ENCODE measurements at places on chromosomes 4 and X.

GRCh38 chrX:110924871-110925270, 129.3 kb upstream of the CHRDL1 start:
- no peak for DNase-seq

DNA sequence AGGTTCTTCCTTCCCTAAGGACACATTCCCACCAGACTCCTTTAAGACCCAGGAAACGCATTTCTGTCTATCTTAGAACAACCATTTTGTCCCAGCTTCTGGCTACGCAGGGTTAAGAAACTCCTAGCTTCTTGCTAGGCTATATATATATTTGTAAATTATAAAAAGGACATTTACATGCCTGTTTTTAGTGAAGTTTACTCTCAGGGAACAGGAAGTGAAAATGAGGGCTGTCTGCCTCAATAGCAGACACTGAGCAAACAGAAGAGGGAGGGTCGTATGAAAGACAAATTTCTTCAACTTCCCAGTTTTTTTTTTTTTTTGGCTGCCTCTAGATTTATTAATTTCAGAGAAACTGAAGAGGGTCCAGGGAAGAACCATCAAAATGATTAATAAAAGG, 9.3 kb upstream of the FRMPD3 start:
- no peak for DNase-seq

GRCh38 chr4:42361456-42361855, 35.8 kb upstream of the SHISA3 start:
- no peak for DNase-seq

- DNase-seq = peak; percentile 85
Observed at GRCh38 chrX:120308959-120309872, 2.0 kb downstream of the TMEM255A start.

DNA sequence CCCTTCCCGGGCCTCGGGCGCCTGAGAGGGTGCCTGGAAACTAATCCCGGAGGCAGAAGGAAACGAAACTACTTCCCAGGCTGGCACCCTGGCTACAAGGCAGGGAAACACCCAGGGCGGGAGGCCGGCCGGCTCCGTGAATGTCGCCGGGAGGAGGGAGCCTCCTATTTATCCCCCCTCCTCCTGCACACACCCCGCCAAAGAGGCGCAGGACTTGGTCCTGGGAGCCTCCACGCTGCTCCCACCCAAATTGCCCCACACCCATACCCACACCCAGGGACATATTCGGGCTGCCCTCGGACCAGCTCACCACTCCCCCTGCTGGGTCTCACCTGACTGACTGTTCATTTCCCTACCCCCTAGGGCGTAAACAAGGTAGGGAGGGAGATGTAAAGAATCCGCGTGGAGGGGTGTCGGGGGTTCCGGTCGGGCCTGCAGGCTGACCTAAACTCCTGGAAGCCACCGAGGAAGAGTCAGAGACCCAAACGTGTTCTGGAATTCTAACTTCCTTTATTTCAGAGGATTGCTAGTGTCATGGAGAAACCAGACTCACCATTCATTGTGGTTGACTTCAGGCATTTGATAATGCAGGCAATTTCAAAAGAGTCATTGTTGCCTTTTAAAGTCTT, at the start of gene BTC:
TSS of gene BTC (minus strand) at position 142 of the 629 bp plus-strand sequence. CDS start 198 bp downstream, outside the sequence.
- DNase-seq = no peak

DNA sequence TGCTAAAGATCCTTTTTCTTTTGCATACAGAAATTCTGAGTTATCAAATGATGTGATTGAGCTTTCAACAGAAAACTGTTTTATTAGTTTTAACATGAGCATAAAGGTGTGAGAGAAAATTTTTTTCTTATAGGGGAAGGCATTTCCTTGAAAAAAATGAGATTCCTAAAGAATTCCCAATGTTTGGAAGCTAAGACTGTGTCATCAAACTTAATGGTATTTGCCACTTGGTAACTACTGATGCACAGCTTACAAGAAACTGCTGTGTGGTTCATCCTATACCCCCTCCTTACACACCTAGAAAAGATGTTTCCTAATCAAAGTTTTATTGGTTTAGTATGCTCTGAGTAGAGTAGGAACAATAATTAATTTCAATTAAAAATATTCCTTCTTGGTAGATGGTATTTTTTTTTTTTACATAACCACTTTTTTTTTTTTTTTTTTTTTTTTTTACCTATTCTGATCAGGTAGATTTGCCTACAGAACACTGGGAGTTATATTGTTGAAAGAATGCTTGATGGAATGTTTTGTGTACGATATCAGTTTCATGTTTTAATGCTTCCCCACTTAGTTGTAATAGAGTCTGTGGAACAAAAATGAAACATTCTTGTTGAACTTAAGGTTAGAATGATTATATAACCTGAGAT, 6.0 kb downstream of the PTPN13 start:
- no peak for DNase-seq

DNA sequence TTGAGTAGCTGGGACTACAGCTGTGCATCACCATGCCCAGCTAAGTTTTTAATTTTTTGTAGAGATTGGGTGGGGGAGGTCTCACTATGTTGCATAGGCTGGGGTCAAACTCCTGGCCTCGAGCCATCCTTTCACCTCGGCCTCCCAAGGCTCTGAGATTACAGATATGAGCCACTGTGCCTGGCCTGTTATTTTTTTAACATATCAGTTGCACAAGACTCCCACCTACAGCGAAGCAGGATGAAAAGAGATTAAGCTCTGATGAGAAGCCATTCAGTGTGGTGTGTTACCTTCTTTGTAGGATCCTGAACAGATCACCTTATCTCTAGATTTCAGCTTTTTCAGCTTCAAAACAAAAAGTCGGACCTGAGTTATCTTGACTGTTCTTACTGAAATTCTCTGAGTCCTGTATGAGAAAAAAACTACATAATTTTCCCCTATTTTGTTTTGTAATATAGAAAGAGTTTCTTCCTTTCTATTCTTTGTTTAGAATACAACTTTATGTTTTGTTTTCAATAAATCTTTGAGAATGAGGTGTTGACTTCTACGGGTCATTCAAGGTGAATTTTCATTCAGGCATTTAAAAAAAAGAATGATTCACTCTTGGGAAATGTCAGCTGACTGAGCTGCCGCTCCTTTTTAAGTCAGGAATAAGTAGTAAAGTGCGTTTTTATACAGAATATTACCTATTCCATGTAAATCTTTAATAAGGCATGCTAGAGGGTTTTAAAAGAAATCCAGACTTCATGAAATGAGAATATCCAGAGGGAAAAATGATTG, 134.6 kb downstream of the ARSF start:
- no peak for DNase-seq

- DNase-seq = no peak
Observed at GRCh38 chrX:103562801-103563200, 22.5 kb upstream of the TCEAL4 start.

GRCh38 chr4:52760256-52760655, 9.0 kb upstream of the ERVMER34-1 start:
- DNase-seq = no peak

- DNase-seq = no peak
Observed at GRCh38 chrX:14528629-14529289, 577 bp upstream of the GLRA2 start.

- DNase-seq = peak; percentile 9
Observed at GRCh38 chr4:26020083-26020668, 106.2 kb downstream of the SMIM20 start.

DNA sequence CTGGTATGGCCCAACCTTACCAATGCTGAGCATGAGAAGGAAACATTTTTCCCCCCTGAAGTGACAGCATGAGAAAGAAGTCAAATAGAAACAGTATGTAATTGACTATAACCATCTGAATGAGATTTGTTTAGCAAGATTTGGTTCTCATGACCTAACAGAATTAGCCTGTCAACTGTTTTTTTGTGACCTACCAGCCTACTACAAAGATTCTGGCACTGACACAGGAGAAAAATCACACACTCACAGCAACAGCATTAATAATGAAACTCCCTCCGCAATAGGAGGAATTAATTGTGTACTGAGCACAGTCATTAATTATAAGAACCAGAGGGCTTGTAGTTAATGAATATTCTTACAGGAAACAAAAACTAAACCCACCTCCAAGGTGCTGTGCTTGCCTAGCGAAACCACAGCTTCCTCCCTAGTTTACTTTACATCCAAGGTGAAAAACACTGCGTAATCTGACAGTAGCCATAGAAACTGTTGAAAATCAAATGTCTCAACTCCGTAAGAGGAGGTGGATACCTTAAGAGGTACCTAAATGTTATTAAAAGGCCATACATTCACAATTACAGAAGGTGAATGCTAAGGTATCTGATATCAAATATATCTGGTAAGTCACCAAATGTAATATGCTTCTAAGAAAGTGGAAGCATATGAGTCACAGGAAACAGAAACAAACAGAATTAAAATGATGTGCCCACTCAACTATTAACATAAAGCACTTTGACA, 34.9 kb downstream of the MMRN1 start:
- peak; percentile 69 for DNase-seq

DNA sequence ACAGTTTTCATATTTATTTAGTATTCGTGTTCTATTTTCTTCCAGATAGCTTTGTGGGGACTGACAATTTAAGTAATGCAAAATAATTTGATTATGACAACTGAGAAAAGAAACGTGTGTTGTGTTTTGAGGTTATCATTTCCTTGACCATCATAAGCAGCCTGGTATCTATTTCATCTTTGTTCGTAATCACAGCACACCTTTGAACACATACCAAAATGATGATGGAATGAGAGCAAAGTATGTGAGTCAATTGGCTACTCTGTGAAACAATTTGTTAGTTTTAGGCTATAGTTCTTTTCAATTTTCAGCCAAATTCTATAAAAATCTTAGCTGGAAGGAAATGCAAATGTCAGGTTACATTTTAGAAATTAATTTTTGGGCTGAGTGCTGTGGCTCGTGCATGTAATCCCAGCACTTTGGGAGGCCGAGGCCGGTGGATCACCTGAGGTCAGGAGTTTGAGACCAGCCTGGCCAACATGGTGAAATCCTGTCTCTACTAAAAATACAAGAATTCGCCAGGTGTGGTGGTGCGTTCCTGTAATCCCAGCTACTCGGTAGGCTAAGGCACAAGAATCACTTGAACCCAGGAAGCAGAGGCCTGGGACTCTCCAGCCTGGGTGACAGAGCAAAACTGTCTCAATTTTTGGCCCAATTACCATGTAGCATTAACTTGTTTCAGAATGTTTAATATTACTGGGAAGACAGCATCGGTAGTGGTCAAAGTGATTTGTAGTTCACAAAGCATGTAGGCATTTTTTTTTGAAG, 1.1 kb upstream of the DUSP21 start:
- no peak for DNase-seq

GRCh38 chrX:80808881-80809411, 731 bp downstream of the BRWD3 start:
- peak; percentile 64 for DNase-seq

DNA sequence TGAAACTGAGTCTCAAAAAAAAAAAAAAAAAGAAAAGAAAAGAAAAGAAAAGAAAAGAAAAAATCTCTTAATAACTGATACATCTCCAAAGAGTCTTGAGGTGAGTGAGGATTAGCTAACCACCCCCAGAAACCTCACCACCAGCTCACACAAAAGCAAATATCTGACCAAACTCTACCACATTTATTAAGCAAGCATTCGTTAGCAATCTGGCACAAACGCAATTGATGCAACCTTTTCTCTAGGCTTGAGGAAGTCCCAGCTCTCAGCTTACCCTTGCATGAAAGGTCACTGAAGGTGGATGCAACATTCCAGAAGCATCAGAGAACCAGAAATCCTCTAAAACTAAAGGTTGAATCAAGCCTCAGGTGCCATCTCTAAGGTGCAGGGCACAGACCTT, 231.9 kb upstream of the BCOR start:
- no peak for DNase-seq

GRCh38 chrX:17412692-17413091, 37.7 kb downstream of the NHS start:
- DNase-seq = no peak

GRCh38 chr4:11805842-11806241, 377.1 kb upstream of the HS3ST1 start:
- DNase-seq = no peak

DNA sequence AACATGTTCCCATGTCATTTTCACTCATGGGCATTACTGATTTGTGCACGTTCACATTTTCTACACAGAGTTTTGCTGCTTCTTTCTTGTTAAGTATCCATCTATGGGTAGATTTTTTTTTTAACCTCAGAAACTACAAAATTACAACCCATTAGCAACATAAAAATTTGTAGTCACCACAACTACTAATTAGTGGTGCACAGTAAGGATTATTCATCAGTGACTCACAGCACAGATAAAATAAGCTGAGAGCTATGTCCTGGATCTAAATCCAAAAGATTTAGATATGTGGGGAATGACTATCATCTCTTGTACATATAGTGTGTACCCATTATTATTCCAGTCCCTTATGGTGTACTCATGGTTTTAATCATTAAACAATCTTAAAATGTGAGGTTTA, 19.7 kb upstream of the AMELX start:
- no peak for DNase-seq

GRCh38 chr4:13700021-13700857, 72.7 kb upstream of the BOD1L1 start:
- no peak for DNase-seq

- no peak for DNase-seq
Observed at GRCh38 chr4:88043001-88043400, 35.6 kb downstream of the PKD2 start.

GRCh38 chr4:170274616-170275015, 184.9 kb upstream of the AADAT start:
- no peak for DNase-seq

DNA sequence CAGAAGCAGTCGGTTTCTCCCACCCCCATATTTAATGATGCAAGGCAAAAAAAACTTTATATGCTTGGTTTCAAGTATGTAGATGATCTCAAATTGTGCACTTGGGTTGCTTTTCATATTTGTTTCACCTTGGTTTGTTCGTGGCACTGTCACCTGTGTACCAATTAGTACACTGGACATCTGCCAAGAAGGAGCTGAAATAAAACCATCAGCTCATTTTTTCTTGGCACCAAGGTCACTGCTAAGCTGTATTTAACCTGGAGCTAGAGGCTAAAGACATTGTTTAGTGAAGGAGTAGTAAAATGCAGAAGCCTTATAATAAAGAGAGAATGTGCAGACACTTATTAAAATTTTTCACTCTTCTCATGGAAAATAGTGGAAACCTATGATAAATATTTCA, 430.8 kb downstream of the ARHGAP24 start:
- DNase-seq = no peak

- no peak for DNase-seq
Observed at GRCh38 chr4:140686796-140687195, 69.4 kb downstream of the TBC1D9 start.

DNA sequence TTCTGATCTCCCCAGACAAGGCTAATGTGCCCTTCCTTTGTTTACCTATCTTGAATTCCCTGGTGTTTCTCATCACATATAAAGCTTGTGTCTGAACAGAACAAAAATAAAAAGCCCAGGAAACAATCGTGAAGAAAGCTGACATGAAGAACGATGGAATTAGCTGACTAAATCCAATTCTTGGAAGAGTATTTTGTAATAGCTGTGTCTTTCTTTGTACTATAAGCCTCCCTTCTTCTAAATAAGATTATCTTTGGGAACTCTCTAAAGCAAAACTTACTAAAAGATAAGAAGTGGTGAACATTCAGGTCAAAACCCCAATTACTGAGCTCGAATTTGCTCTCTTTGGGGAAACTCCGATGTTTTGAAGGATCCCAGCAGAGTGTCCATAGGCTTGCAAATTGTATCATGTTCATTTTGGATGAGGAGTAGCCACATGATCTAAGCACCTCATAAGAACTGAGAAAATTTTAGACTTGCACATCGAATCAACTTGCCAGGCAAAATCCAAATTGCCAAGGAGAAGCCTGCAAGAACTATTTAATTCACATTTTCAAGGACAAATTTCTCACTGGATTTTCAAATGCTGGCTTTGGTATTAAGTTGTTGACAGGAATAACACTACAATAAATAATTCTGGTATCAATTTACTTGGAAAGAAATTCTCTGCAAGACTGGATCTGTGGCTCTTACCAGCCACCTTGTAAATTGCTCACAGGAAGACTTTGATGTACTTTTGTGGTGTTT, 106.2 kb downstream of the LNX1 start:
- DNase-seq = no peak

- no peak for DNase-seq
Observed at GRCh38 chr4:133866328-133866699, 335.3 kb downstream of the PABPC4L start.
